T-cell (primary cell): ENCODE measurements at places on chromosomes 4 and X.

- peak; percentile 30 for DNase-seq
Observed at GRCh38 chr4:8468746-8469535, 28.4 kb downstream of the TRMT44 start.

GRCh38 chr4:168710353-168710946 is 213.6 kb downstream of the PALLD start:
- DNase-seq: no peak

DNA sequence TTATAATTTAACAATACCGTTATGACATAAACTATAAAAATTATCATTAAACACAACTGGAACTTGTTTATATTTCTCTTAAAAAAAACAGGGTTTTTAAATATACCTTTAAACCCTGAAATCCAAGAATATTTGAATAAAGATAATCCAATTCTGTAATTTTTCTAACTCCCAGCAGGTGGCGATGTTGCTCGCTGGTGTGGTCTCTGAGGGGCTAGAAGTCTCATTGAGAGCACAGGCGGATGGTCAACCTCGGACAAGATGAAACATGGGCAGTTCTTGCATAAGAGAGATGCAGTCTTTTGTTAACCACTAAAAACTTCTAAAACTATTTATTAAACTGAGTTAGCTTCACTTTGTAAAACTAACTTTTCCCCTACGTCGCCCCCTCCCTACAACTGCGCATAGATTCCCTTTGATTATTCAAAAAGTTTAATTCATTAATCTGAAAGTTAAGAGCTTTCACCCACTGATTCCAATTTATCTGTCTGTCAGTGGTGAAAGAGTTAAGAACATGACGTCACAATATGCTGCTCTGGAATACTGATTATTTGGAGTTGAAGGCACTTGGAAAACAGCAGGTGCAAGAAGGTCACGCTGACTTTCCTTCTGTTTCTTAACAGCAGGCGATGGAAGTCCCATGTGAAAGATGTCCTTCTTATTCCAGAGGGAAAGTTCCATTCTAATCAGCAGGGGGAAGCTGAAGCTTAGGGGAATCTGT is 29.5 kb downstream of the DMP1 start:
- no peak for DNase-seq

GRCh38 chr4:182928061-182928460 is 10.9 kb upstream of the DCTD start:
- DNase-seq: no peak

DNA sequence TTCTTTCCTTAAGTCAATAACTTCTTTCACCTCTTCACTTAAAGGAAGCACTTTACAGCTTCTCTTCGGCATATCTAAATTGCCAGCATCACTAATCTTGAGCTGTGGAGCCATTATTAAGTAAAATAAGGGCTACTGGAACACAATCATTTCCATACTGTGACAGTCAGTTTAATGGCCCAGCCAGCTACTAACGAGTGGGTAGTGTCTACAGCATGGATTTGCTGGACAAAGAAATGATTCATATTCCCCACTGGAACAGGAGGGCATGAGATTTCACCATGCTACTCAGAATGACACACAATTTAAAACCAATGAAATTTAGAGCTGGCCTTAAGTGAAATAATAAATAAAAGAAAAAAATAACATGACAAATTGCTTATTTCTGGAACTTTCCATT is 72.1 kb downstream of the DDIT4L start:
- no peak for DNase-seq

DNA sequence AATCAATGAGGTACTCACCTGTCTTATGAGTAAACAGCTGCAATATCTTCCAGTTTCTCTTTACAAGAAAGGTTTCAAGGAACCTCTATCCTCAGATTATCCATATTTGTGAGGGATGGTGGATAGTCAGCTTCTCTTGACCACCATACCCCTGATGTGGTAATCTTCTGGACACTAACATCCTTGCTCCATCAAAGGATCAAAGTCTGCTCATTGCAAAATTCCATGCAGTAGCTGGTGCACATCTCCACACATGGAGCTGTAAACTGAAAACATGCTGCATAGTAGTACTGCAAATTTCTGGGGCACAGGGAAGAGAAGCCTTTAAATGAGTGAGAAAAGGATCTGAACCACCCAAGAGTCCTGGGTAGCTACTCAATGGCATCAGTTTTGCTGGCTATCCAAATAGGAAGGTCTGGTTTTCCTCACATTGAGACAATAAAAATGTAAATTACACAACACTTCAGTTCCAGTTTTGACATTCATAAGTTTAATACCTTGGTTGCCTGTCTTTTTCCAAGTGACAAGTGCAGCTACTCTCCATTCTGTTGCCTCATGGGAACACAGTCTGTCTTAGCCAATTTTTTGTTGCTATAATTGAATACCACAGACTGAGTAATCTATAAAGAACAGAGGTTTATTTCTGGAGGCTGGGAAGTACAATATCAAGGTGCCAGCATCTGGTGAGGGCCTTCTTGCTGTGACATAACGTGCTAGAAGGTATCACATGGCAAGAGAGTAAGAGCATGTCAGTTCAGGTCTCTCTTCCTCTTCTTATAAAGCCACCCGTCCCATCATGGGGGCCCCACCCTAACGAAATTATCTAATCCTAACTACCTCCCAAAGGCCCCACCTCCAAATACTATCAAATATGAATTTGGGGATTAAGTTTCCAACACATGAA is 34.4 kb upstream of the ARHGEF6 start:
- no peak for DNase-seq

- DNase-seq: no peak
Observed at GRCh38 chr4:54727346-54727745, 69.6 kb downstream of the KIT start.

DNA sequence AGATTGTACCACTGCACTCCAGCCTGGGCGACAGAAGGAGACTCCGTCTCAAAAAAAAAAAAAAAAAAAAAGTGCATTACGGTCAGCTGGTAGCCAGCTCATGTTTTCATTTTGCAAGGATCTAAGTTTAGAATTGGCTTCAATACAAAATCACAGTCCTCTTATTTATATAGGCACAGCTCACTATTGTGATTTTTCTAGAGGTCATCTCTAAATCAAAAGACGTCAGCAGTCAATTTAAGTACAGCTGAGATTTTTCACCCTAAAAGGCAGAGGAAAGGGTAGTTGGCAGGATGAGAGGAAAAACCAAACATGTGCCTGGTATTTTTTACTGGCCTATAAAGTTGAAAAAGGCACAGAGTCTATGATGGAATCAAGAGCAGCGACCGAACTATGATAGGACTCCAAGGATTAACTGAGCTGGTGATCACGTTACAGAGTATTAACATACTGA is 30.8 kb downstream of the ASB5 start:
- DNase-seq: no peak

DNA sequence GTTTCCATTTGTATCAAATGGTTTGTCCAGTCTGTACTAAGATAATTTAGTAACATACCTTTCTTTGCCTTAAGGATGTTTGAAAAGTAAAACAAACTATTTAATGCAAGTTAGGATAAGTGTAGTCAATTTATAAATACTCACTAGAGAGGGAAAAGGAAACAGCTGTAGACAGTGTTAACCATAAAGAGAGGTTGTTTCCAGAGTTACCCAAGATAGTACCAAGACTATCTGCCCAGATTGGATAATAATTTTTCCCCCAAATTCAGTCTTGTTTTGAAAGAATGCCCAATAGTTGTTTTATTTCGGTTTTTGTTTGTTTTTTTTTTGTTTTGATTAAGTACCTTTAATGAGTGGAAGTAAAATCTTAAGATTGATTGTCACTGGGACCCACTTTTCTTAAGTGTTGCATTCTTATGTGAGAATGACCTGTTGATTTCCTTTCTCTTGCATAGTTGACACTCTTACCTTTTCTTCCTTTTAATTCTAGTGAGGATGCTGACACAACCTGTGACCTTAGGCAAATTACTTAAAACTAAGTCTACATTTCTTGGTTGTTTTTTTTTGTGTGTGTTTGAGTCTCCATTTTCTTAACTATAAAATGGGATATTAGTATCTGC is 12.8 kb downstream of the AFF1 start:
- DNase-seq: no peak

GRCh38 chr4:110310795-110311194 is 112.4 kb upstream of the ELOVL6 start:
- no peak for DNase-seq

GRCh38 chrX:139930916-139931645 is 1.8 kb downstream of the ATP11C start:
- no peak for DNase-seq

- no peak for DNase-seq
Observed at GRCh38 chr4:1337376-1337831, 9.6 kb upstream of the UVSSA start.

GRCh38 chr4:58953575-58953974 is 1843.4 kb upstream of the IGFBP7 start:
- no peak for DNase-seq

DNA sequence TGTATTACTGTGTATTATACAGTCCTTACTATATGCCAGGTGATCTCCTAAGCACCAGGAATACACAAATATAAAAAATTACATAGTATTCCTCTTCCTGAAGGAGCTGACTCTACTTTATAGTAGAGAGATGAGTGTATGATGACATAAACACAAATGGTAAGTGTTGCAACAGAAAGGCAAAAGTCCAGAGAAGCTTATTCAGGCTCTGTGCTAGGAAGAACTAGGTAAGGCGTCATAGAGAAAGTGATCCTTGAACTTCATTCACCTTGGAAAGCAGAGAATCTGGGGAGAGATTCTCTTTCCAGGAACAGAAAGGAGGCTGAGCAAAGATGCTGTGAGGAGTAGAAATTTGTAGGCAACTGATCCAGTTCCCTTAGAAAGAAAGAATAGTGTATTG is 115.0 kb upstream of the KCNIP4 start:
- DNase-seq: no peak

GRCh38 chr4:94758141-94758699 is 465 bp downstream of the BMPR1B start:
- no peak for DNase-seq

- DNase-seq: no peak
Observed at GRCh38 chrX:45056428-45057145, 144.1 kb downstream of the DIPK2B start.

GRCh38 chrX:25523574-25524540 is 508.1 kb upstream of the ARX start:
- no peak for DNase-seq

GRCh38 chrX:48498374-48498809 is 10.4 kb upstream of the PORCN start:
- no peak for DNase-seq

DNA sequence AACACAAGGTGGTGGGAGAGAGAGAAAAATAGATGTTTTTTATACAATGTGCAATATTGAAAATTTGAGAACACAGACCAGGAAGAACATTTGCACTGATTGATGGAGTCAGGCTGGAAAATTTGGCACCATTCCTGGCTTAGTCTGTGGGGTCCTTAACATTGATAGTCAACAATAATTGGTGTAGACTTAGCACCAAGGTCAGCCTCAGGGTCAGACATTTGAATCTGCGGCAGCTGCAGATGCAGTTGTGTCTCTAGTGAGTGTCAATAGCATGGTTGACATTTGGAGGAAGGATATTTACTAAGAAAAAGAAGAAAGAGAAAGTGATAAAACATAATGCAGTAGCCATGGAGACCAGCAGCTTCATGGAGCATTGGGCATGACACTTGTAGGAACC is 31.5 kb upstream of the GLRA3 start:
- DNase-seq: no peak

DNA sequence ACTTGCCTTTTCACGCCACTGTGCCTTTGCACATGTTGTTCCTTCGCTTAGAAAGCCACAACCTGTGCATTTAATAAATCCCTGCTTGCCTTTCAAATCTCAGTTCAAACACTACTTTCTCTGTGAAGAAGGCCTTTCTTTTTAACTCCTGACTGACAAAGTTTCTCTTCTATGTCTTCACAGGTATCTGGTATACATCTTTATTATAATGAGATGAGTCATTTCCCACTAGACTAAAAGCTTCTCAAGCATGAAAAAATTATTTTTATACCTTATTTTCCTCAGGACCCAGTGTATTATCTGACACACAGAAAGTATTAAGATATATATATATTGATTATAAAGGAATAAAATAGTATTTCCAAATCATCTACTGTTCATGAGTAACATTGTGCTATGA is 189.9 kb downstream of the TBCK start:
- no peak for DNase-seq

DNA sequence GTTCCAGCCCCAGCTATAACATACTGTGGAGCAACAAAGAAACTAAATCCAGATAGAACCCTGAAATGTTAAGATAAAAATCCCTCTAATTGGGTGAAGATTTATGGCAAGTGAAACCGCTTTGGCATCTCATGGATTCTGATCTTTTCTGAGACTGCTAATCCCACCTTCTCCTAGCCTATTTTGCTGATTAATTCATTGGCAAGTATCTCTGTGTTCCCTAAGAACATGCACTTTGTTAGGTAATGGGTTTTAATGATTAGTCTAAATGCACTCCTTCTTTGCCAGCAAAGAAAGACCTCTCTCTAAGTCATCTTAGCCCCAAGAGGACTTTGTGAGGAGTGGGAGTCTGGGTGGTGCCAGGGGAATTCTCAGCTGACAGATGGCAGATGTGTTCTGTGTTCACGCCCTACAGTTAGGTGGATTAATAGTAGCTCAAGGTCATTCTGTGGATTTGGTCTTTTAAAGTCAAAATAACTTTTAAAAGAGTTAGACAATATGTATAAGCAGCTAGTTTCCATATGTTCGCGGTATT is 171.3 kb downstream of the UNC5C start:
- DNase-seq: no peak

GRCh38 chrX:22533898-22534297 is 261.2 kb downstream of the CBLL2 start:
- DNase-seq: no peak
